ENCODE measurements at places on chromosomes 12 and 14.

DNA sequence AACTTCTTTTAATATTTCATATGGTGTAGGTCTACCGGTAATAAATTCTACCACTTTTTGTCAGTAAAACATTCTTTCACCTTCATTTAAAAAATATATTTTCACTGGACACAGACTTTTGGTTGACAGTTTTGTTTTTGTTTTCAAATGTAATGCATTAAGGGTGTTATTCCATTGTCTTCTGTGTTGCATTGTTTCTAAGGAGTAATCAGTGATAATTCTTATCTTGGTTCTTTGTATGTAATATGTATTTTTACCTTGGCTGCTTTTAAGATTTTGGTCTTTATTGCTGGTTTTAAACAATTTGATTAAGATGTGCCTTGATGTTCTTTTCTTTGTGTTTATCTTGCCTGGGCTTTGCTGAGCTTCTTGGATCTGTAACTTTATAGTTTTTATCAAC lies 4.1 kb downstream of the MAP1LC3B2 start:
- DNase-seq: no peak

DNA sequence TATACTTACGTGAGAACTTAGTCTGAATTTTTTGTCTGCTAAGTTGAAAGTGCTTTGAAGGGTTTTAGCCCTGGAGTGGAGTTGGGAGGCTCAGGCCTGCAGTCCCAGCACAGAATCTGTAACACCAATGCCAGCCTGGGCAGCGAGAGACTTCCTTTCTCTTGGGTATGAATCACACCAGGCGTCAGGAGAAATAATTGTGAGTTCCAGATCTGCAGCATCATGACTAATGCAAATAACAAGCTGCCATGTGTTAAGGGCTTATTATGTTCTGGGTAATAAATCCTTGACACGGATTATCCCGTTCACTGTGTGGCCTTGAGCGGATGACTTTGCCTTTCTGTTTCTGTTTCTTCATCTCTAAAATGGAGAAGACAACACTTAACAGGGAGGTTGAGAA lies 70.6 kb downstream of the B4GALNT3 start:
- no peak for DNase-seq

- DNase-seq: no peak
Observed at GRCh38 chr12:98519257-98519907, 4.0 kb downstream of the TMPO start.

DNA sequence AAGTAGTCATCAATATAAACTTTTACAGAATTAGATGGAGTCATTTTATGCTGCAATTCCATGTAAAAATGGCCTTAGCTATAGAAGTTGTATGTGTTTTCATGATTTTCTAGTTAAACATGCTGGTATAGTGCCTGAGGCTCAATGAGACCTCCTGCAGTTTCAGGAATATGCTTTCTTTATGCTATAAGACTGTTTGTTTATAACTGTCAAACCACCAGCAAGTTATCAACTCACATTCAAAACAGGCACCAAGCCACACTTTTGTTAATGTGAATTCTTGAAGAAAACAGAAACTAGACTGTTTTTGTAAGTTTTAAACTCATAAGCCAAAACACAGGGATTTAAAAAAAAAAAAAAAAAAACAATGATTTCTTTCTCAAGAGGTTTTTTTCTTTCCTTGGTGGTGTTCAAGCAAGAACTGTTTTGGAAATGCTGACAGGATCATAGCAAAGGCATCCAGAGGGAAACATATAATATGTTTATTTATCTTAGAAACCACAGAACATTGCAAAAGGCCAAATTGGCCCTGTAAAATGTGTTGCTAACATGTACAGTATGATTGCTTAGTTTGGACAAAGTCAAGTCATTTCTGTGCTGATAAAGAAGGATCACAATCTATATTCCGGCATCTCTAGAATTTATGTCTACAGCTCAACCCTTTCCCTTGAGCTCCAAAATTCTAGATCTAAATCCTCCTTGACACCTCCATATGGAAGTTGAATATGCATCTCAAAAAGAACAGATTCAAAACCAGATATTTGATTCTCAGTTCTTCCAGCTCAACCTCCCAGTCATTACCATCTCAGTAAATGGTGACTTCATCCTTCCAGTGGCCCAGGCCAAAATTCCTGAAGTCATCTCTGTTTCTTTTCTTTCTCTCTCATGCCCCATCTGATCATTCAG lies 29.0 kb upstream of the LUM start:
- DNase-seq: no peak

DNA sequence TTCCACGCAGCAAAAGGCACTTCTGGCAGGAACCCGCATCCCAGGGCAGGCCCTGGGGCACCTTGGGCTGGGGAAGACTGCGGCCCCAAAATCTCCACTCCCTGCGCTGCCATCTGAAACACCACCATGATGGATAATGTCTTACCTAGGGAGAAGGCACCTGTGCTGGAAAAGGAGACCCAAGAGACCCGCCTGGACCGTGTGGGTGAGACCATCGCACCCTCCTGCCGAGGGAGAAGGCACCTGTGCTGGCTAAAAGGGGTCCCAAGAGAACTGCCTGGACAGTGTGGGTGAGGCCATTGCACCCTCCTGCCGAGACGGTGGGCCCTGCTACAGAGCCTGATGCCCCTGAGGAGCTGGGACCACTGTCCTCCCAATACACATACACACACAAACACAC lies 24.8 kb upstream of the INF2 start:
- DNase-seq: no peak

GRCh38 chr12:12909228-12909994 lies 18.0 kb downstream of the GPRC5A start:
- no peak for DNase-seq

DNA sequence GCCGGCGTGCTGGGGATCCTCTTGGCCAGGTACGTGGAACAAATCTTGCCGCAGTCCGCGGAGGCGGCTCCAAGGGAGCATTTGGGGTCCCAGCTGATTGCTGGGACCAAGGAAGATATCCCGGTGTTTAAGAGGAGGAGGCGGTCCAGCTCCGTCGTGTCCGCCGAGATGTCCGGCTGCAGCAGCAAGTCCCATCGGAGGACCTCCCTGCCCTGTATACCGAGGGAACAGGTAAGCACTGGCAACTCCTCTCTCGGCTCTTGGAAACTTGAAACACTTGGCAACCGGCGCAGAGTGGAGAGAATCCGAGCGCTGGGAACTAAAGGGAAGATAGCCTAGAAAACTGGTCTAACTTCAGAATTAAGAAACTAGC lies 1.7 kb downstream of the PDE3A start:
- DNase-seq: no peak

DNA sequence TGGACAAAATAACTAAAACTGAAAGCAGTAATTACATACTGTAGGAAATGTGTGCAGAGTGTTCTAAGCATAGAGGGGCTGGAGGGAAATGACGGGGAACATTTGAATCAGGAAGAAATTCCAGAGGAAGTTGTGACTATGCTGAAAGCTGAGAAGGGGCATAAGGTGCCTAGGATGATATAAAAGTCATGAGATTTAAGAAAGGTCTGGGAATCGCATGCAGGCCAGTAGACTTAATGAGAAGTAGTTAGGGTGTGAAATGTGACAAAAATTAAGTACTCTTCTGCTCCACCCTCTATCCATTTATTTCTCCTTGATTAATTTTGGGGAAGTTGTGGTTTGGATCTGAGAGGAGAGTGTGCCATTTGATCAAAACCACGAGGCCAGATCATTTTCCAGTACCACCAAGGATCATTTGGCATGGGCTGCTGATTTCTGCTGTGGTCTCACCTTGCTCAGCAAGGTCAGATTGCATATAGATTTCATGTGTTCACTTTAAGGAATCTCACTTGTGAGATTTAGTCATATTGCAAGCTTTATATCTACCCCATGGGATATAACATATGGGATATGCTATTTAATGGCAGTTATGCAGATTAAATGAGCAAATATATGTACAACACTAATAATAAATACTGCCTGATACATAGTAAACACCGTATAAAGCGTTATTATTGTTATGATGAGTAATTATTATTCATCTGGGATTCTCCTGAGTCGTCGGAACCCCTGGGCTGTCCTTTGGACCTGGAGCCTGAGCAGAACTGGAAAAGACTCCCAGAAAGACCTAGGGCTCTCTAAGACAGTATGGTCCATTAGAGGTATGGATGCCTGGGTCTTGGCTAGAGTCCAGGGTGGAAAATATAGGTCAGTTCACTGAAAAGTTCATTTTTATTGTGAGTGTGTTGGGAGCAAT lies 72.3 kb downstream of the SRGAP1 start:
- DNase-seq: no peak

GRCh38 chr12:94379479-94380113 lies 80.1 kb downstream of the CEP83 start:
- DNase-seq: no peak

DNA sequence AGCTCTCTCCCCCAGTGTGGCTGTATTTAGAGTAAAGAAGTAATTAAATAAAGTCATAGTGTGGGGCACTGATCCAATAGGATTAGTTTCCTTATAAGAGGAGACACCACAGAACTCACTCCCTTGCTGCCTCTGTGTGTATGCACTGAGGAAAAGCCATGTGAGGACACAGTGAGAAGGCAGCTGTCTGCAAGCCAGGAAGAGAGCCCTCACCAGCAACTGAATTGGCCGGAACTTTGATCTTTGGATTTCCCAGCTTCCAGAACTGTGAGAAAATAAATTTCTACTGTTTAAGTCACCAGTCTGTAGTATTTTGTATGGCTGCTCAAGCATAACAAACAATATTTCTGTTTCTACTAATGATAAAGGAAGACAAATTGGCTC lies 368.7 kb upstream of the PRICKLE1 start:
- no peak for DNase-seq

DNA sequence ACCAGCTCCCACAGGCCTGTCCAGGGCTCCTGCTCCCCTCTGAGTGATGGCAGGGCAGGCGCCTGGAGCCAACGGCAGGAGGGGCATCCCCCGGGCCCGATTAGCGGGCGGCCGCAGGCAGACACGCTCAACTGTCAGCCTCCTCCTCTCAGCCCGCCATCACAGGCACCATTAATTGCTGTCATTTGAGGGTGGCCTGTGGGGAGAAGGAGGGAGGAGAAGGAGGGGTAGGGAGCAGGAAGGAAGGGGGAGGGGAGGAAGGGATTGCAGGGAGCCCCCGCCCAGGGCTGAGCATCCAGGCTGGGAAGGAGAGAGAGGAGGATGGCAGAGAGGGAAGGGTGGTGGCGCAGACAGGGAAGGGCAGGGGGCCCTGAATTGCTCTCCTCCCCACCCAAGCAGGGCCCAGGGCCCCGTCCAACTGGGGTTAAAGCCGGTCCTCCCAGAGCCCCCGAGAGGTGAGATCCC lies 36.1 kb downstream of the NCOR2 start:
- DNase-seq: no peak

All from CD4-positive, alpha-beta T cell (primary cell).